ENCODE measurements at places on chromosomes 11 and 22. TPM values are rescaled to one million over a fixed set of nuclear protein-coding genes. Genes with fewer than 3 reads are reported as not detected.

DNA sequence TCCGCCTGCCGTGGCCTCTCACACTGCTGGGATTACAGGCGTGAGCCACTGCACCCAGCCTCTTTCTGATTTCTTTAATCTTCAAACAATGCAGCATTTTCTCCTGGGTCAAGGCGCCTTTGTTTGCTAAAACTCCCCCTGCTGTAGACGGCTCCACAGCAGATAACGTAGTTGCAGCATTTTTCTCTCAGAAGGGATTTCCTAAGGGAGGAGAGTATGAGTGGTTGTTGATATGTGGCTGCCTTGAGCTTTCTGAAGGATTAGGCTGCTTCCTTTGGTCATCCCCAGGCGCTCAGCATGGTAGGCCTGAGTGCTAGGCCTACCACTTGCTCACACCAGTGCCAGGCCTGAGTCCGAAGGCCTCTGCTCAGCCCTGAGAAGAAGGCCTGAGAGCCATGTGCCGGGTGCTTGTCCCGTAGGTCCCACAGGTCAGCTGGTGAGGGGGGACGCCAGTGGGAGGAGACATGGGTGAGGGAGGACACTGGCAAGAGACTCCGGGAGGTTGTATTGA lies 18.1 kb downstream of the SMARCB1 start:
- H3K27ac ChIP-seq = peak overlapping the region; percentile 30
- no peaks in the 10 kb centered on the region for H3K27me3 ChIP-seq
- no peak for DNase-seq
- peaks cover 54% of the 10 kb centered on the region for H3K36me3 ChIP-seq

Gene CCDC73
- not detected for total RNA-seq

Gene NXPE4
- total RNA-seq = not detected

Gene MYO18B
- total RNA-seq = 1.2 TPM

- DNase-seq = no peak
- H3K4me1 ChIP-seq = peaks cover 15% of the 10 kb centered on the region
- no peak overlapping the region for H3K27ac ChIP-seq
- H3K36me3 ChIP-seq = no peaks in the 10 kb centered on the region
- H3K27me3 ChIP-seq = no peaks in the 10 kb centered on the region
These were observed 380.3 kb upstream of the PITPNB start for GRCh38 chr22:28299309-28299708.

Gene LRRN4CL
- total RNA-seq = 0.34 TPM

Gene NNMT
- not detected for total RNA-seq

Gene OR52N4
- 0.63 TPM for total RNA-seq

DNA sequence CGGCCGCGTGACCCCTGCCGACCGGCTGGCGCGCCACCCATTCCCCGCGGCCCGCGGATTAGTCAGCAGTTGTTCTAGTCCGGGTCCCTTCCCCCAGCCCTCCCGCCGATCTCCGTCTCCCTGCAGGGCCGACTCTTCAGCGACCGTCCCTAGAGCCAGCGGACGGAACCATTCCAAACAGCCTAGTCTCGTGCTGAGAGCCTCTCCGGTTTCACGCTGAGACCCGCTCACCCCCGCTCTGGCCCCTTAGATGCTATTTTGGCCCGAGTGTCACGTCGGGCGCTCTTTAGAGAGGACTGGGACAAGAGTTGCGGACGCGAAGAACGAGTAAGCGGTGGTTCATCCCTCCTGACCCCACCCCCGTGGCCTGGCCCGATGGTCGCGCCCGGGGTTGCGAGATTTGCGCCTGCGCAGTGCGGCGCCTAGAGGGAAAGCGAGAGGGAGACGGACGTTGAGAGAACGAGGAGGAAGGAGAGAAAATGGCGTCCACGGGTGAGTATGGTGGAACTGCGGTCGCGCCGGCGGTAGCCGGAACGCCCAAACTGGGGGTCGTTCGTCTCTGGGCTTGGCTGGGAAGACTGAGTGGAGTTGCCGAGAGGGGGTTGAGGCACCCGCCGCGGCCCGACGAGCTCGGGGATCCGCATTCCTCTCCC lies at the start of the genes EWSR1 and RHBDD3:
TSS of gene EWSR1 (plus strand) at position 411 of the 653 bp plus-strand sequence. CDS start at position 480, 69 bp downstream.
TSS of gene RHBDD3 (minus strand) at position 124 of the 653 bp plus-strand sequence. CDS start 2,355 bp downstream, outside the sequence.
- peaks cover 47% of the 10 kb centered on the region for H3K4me1 ChIP-seq
- peak within 1 kb of the TSS; percentile 100 for H3K27ac ChIP-seq
- H3K36me3 ChIP-seq = peaks cover 62% of the 10 kb centered on the region
- no peaks in the 10 kb centered on the region for H3K27me3 ChIP-seq
- DNase-seq = peak; percentile 95

- H3K4me1 ChIP-seq = peaks cover 8% of the 10 kb centered on the region
- no peaks in the 10 kb centered on the region for H3K36me3 ChIP-seq
- H3K4me3 ChIP-seq = no peak overlapping the region
- H3K27me3 ChIP-seq = peaks cover 2% of the 10 kb centered on the region
- DNase-seq = no peak
- H3K27ac ChIP-seq = no peak overlapping the region
These were observed 17.4 kb downstream of the TP53AIP1 start for GRCh38 chr11:128925250-128925600.

DNA sequence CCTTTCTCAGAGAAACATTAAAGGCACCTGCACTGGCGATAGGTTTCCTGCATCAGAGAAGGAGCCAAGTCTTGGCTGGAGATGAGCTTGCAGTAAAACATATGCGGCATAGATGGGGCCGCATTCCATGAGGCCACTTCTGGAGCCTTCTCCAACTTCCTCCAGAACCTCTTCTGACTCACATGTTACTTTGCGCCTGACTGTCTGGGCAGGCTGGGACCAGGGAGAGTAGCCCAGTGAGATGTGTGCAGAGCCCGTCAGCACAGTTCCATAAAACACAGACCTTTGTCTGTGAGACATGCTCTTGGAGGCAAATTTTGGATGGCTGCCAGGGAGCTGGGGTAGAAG lies 55.4 kb upstream of the BID start:
- H3K4me1 ChIP-seq = peaks cover 5% of the 10 kb centered on the region
- H3K27me3 ChIP-seq = no peaks in the 10 kb centered on the region
- H3K27ac ChIP-seq = no peak overlapping the region
- H3K36me3 ChIP-seq = peaks cover 3% of the 10 kb centered on the region
- H3K4me3 ChIP-seq = no peak overlapping the region

Data from activated CD8-positive, alpha-beta T cell treated with anti-CD3 and anti-CD28 coated beads, Interleukin-2, amount 10 ng/mL, durations not matched to agents 7 days and 5 days (primary cell).